ENCODE measurements at places on chromosomes 2 and 18. TPM values are rescaled to one million over a fixed set of nuclear protein-coding genes. Genes with fewer than 3 reads are reported as not detected.

The PARD3B gene
- total RNA-seq = 1.3 TPM

The NOL4 gene
- not detected for total RNA-seq

GRCh38 chr18:2240311-2240705 lies 331.0 kb downstream of the METTL4 start:
- DNase-seq = no peak

DNA sequence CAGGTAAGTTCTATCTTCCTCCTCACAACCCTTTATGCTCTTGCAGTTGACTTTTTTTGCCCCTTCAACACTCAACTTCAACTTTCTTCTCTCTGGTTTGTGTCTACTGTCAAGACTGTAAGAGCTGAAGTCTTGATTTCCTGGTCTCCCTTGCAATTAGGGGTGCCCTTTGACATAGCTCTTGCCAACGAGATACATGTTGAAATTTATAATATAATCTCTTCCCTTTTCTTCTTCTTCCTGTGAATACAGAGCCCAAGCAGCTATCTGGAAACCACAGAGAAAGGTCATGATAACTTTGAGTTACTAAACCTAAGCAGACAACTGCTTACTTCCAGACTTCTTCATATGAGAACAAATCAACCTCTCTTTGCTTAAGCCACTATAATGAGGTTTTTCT lies 163.5 kb downstream of the MC4R start:
- DNase-seq = no peak

GRCh38 chr2:57881998-57882888 lies 164.4 kb upstream of the VRK2 start:
- no peak for DNase-seq

GRCh38 chr2:16162491-16163040 lies 222.2 kb downstream of the MYCN start:
- DNase-seq = no peak

DNA sequence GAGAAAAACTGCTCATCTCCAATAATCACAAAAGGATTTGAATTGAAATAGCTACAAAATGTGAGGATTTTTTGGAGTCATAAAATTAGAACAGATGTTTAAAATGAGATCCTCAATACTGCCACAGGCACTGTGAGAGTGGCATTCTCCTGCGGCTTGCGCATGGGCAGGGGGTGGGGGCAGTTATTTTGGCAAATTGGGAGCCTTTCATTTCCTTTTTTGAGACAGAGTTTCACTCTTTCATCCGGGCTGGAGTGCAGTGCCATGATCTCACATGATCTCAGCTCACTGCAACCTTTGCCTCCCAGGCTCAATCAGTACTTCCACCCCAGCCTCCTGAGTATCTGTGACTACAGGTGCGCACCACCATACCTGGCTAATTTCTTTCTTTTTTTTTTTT lies 42.4 kb downstream of the POMC start:
- DNase-seq = no peak

Measured in CD4-positive, alpha-beta memory T cell (primary cell).